ENCODE measurements at places on chromosomes 3 and 15.

GRCh38 chr3:161239700-161240099 is 18.6 kb downstream of the NMD3 start:
- no peak for DNase-seq

DNA sequence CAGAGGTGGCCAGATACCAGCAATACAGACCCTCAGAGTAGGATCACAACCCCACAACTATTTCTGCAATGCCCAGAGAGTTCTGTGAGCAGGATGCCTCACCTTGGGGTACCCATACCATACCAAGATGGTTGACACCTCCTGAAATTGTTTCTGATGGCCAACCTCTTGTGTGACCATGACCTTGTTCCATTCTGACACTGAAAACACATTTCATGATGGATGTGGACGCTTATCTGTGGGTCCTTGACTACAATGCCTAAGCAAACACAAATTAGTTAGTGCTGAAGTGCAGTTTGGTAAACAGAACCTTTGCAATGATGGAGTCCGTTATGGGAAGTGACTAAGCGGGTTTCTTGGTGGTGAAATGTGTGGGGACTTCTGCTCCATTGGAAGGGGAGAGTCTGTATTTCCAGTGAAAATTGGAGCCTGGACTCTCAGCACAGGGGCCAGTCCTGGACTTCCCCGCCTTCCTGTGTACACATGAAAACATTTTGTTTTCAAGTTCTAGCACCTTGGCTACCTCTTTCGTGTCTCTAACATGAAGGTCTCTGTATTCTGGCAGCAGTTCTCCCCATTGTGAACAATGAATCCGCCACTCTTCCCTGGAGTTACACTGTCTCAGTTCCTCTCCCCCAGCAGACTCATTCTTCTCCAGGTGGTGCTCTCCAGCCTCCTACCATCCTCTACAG is 106.2 kb downstream of the XXYLT1 start:
- no peak for DNase-seq

GRCh38 chr3:53140847-53141845 is 10.9 kb upstream of the RFT1 start:
- DNase-seq: no peak

- no peak for DNase-seq
These were observed 40.7 kb downstream of the DLG1 start for GRCh38 chr3:197257711-197258110.

DNA sequence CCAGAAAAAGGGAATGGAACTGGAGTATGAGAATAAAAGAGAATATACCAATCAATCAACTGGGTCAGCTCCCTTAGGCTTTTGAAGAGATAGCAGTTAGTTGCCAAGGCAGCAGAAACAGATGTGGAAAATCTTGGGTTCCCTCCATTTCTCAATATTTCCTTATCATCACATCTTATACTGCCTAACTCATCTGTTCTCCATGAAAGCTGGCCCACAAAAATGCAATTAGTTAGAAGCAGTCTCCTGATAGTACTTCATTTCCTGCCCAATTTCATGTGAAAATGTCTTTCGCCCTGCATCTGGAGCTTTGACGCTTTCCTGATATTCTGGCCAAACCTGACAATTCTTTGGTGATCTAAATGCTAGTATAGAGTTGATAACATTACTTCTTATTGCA is 30.1 kb upstream of the SPTSSB start:
- no peak for DNase-seq

GRCh38 chr3:1955170-1955569 is 143.5 kb upstream of the CNTN4 start:
- no peak for DNase-seq

- DNase-seq: peak; percentile 69
These were observed 30.0 kb downstream of the STARD5 start for GRCh38 chr15:81293728-81294515.

DNA sequence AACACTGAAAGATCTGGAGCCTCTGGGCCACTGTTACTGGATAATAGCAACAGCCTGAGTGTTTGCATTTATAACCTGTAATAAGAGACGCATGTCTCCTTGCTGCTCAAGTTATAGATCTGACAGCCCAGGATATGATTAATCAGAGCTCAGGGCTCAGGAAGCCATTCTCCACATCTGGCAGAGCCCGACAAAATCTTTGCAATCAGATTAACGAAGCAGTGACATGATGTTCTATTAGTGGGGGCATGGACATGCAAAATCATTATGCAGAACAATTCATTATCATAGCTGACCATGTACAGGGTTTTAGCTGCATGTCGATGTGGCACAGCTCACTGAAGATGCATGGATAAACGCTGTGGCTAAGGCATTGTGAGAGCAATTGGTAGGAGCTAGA is 730.3 kb downstream of the ZNF385D start:
- no peak for DNase-seq

DNA sequence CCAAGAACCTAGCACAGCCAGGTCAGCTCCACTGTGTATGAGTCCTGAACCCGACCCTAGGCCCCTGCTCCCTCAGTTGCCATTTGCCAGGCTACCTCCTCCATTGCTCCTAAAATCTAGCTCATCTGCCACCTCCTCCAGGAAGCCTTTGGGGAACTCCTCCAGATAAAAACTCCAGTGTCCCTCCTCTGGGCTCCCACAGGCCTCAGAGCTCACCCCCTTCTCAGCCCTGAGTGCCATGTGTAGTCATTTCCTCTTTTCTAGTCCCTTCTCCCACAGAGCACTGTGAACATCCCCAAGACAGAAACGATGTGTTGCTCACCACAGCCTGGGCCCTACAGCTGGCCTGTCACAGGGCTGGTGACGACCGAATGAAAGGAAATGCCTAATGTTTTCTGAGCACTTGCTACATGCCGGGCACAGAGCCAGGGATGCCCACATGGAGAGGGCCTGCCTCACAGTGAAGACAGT is 61.0 kb downstream of the IQSEC1 start:
- DNase-seq: peak; percentile 46

DNA sequence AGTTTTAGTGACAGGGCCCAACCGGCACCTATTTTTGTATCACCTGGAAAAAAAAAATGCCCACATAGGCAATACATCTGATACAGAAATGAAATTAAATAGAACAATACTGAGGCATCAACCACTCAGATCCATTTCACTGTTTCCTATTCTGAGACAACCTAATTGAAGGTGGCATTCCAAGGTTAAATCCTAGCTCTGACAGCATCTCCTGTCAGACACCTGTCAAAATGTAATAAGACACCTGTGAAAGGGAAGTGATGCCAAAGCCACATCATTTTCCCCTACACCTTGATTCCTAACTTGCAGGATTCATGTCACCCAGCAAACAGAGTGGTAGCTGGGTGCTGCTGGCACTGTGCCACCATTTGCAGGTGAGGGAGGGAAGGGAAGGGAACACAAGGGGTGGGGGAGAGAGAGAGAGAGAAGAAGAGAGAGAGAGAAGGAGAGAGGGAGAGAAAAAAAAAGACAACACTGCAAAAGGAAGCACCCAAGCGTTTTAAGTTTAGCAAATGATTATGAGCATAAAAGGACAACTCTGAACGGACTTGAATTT is 1044.6 kb upstream of the CFAP20DC start:
- DNase-seq: no peak

All from stimulated activated CD8-positive, alpha-beta memory T cell treated with anti-CD3 and anti-CD28 coated beads, Interleukin-4, amount 100 ng/mL, for 24 hours (primary cell).